Bronchus fibroblast of lung (primary cell): ENCODE measurements at places on chromosomes 12 and 14. TPM values are rescaled to one million over a fixed set of nuclear protein-coding genes. Genes with fewer than 3 reads are reported as not detected.

Gene LAG3
- 0.17 and 0.74 TPM in 2 replicates for total RNA-seq

Gene DTX3
- 21.0 and 22.1 TPM in 2 replicates for total RNA-seq

Gene SIRT4
- 0.59 and 1.5 TPM in 2 replicates for total RNA-seq

Gene MLXIP
- total RNA-seq: 7.0 and 7.7 TPM in 2 replicates

Gene GYS2
- total RNA-seq: not detected in 2 replicates

Gene CBLN3
- 0.34 and 0.74 TPM in 2 replicates for total RNA-seq

Gene CCDC196
- not detected in 2 replicates for total RNA-seq
